ENCODE measurements at places on chromosomes 3 and 15.

GRCh38 chr3:170599091-170599490 lies 13.2 kb upstream of the SLC7A14 start:
- DNase-seq = no peak

- no peak for DNase-seq
Observed at GRCh38 chr15:70867911-70868467, 14.0 kb upstream of the LARP6 start.

DNA sequence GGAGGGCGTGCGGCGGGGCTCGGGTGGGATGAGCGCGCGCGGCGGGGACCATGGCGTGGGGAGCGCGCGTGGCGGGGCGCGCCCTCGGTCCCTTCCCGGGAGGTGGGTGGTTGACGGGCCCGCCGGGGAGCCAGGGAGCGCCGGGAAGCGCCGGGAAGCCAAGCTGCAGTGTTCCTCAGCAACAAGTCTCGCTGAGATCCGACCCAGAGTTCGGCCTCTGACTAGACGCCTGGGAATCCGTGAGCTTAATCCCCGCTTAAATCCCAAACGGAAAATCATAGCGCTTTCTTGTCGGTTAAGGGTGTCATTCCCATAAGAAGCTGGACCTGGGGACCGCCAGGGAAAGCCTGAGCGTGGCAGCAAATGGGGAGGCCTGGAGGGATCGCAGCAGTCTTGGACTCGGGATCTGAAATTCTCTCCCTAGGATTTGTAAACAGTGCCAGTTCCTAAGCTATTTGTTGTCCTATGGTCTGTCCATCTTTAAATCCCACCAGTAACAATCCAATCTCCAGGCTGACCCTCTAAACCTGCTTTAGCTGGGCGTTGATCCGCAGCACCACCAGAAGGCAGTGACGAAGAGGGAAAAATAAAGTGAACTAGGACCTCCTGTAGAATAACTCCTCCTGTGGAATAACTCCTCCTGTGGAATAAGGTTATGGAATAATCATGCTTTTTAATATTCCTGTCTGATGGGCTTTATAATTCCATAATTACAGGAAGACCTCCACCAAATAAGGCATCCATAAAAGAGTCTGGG lies 570 bp upstream of the NEDD4 start:
- DNase-seq = no peak

DNA sequence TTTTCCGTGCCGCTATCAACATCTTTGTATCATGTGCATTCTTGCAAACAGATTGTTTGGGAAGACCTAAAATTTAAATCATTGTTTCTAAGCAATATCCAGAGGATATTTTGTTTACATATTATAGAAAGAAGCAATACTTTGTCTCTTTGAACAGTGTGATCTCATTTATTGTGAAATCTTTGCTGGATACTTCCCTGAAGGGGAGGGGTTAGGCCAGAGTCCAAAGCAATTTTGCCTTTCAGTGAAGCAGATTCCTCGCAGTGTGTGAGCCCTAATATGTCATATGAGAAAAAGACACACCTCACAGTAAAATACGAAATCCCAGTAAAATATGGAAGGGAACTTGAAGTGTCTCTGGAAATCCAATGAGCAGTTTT lies 158.7 kb upstream of the SLCO3A1 start:
- no peak for DNase-seq

- DNase-seq = no peak
Observed at GRCh38 chr3:52838561-52839267, 3.9 kb upstream of the MUSTN1 start.

- no peak for DNase-seq
Observed at GRCh38 chr15:90957031-90957790, 2.5 kb downstream of the RCCD1 start.

- DNase-seq = peak; percentile 43
Observed at GRCh38 chr15:97234851-97235610, 725.5 kb upstream of the ARRDC4 start.

DNA sequence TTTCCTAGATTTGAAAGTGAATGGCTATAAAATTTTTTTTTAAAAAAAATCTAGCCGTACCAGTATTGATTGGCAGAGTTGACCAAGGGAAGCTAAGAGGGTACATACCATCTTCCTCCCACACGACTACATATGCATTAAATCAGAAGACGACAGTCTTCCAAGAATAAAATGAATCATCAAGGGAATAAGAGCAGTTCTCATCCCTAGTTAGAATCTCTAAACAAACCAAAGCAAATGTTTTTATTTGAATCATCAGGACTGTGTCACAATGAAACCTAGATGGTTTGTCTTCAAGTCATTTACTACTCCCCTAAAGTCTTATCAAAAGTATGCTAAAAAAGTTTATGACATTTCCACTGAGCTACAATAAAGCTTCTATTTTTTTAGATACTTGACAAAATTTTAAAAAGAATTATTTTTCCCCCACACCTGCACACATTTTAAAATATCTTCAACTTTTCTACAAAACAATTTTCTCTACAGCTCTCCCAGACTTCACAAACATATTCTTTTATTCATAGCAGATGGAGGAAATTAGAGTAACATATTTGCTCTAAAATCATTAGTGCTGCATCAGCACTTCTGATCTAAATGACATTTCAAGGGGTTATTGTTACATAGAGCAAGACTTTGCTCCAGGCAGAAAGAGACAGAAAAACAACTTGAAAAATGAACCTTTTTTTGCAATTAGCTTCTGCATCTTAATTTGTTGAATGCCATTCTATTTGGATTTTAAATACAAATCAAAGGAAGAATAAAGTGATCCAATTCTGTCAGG lies 547.1 kb downstream of the FHIT start:
- no peak for DNase-seq

- DNase-seq = no peak
Observed at GRCh38 chr15:67446449-67446848, 74.5 kb upstream of the C15orf61 start.

DNA sequence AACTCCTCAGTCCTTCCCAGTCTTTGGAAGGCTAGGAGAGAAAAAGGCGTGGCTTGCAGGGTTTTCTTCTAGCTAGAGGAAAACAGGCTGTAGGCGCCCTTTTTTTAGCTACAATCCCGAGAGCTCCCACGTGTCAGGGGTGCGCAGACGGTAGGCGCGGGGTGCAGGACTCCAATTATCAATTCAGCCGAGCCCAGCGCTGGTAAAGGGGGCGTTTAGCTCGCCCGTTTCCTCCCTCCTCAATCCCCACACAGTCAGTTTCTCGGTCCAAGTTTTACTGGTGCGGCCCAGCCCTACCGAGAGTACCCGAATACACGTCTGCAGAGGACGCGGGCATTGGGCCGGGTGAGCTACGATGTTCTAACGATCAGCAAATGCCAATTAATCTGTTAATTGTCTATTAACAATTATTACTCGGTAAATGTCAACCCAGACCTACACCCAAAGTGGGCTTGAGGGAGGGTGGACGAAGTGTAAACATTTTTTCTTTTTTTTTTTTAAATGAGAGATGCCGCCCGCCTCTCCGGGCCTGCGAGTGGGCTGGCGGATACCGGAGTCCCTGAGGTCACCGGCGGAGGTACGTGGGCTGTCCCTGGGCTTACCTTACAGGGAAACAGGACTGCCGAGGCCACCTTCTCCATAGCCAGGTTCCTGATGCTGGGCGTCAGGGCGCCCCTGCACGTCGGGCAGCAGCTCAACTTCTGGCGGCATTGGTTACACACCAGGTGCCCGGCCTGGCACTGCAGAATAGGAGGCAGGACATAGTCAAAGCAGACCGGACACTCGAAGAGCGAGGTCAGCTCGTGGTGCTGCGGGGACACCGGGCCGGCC lies 923 bp downstream of the SIAH2 start:
- peak; percentile 46 for DNase-seq

DNA sequence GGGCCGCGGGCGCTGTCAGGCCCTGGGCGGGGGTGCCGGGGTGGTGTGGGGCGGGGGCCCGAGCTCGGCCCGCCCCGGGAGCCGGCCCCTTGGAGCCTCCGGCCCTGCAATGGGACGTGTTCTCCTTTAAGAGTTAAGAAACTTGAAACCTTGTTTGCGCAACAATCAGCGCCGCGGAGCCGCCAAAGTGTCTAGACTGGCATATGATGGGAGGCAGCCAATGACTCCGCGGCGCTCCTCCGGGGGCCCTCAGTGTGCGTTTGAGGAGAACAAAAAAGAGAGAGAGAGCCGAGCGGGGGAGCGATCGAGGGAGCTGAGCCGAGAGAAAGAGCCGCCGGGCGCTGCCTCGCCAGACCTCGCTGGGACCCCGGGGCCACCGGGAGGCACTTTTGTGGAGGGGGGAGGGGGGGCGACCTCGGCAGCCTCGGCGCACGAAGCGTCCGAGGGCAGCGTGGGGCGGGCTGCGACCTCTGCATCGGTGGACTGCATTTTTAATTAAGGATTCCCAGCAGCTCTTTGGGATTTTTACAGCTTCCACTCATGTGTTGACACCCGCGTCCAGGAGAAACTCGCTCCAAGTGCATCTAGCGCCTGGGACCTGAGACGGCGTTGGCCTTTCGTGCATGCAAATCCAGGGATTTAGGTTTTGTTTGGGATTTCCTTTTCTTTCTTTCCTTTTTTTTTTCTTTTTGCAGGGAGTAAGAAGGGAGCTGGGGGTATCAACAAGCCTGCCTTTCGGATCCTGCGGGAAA lies at the start of gene SMAD6:
Gene SMAD6, plus strand, starts transcription at position 202 of the 752 bp plus-strand sequence. CDS start 1,023 bp downstream, outside the sequence.
- DNase-seq = peak; percentile 72

- DNase-seq = no peak
Observed at GRCh38 chr3:45792516-45793172, 3.7 kb downstream of the SLC6A20 start.

- DNase-seq = no peak
Observed at GRCh38 chr3:69558912-69559311, 173.0 kb upstream of the FRMD4B start.

DNA sequence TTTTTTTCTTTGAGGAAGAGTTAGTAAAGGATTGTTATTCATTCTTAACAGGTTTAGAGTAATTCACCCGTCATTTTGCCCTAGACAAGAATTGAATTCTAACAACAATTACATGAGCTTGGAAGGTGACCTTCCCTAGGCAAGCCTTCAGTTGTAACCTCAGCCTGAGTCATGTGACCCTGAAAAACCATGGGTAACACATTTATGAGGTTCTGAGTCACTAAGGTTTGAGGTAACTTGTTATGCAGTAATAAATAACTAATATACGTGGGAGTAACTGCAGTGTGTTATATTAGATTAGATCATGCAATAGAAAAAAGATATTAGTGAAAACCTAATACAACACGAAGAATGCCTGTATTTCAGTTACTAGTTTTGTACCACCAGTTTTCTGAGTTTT lies 237.6 kb upstream of the NDN start:
- no peak for DNase-seq

DNA sequence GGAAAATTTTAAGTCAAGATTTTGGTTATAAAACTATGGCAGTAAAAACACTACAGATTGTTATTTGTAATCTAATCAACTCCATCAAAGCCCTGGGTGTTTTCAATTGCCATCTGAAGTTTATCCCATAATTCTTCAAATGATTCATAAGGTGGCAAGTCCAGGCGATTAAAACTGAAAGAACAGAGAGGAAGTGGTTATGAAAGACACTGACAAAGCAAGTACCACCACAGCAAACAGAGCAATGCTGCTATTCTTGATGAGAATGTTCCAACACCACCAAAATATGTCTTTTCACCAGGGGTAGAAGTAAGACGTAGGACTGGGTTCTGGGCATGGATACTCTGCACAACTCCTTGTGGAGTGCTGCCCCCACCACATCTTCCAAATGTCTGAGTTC lies 86.9 kb upstream of the PRTG start:
- no peak for DNase-seq

GRCh38 chr3:11661827-11662226 lies 18.1 kb upstream of the VGLL4 start:
- no peak for DNase-seq

DNA sequence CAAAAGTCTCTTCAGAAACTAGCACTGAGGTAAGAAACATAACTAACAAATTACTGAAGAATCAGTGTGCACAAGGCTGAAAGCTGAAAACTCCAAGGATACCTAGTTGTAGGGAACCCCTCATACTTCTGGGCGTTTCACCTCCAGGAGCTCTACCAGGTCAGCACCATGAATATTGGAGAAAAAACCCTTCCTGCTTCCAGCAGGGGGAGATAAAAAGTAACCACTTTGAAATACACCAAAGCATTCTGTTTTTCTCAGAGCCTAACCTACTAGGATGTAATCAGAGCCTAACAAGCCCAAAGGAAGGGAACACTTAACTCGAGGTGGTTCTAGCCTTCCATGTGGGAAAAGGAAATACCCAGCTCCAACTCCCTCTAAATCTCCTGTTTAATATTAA lies 175.8 kb upstream of the MME start:
- no peak for DNase-seq

DNA sequence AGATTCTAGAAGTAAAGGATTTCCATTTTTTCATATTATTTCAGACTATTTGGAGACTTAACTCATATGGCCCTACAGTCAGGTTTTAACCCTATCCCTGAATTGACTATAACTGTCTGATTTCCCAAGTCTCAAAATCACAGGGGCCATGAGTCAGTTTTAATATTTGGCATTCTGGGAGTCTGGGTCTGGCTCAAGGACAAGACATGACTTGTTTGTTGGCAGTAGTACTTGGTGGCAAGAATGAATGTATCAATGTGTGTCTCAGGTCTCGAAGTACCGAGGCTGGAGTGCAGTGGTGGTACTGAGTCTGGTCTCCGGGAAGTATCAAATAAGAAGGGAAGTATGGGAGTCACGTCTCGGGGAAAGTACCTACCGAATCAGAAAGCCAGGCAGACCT lies 10.8 kb downstream of the UMPS start:
- no peak for DNase-seq

DNA sequence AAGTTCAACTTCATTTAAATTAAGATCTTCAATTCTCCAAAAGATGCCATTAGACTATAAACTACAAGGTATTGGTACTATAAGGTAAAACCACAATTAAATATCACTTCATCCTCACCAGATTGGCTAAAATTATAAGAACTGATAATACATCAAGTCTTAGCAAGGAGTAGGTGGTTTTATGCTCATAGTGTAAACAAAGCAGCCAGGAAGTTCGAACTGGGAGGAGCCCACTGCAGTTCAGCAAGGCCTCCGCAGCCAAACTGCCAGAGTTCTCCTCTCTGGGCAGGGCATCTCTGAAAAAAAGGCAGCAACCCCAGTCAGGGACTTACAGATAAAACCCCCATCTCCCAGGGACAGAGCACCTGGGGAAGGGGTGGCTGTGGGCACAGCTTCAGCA lies 91.6 kb upstream of the SETMAR start:
- no peak for DNase-seq

DNA sequence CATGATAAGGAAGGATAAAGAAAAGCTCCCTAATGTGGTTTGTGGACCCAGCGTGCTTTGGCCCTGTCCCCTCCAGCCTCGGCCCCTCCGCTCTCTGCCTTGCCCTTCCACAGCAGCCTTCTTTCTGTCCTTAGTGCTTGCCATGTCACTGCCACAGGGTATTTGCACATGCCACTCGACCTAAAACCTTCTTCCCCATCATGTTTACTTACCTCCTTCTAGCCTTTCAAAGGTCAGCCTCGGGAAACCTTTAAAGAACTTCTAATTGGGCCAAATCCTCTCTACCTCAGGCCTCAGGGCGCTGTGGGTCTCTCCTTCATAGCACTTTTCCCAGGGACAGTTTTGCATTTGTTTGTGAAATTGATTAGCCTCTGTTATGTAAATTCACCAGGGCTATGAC lies 73.0 kb downstream of the SCN11A start:
- DNase-seq = no peak

DNA sequence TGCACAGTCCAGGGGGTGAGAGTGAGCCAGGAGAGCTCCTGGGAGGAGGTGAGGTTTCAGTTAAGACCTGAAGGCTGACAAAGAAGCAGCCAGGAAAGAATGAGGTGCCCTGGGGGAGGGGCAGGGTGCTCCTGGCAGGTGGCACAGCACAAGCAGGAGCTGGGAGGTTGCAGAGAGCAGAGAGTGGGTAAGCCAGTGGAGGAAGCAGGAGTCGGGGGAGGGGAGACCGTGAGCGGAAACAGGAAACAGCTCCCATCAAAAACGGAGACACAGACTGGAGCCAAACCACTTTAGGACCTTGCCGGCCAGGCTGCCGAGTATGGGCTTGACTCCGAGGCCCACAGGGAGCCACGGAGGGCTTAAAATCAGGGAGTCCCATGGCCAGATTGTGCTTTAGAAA lies 12.1 kb upstream of the FBLN2 start:
- DNase-seq = no peak

Data from stimulated activated CD4-positive, alpha-beta T cell treated with anti-CD3 and anti-CD28 coated beads, Interleukin-2, amount 100 ng/mL, for 24 hours (primary cell).